ENCODE measurements at places on chromosomes 11 and 22. TPM values are rescaled to one million over a fixed set of nuclear protein-coding genes. Genes with fewer than 3 reads are reported as not detected.

- H3K27ac ChIP-seq, result no peak overlapping the region
- DNase-seq, result no peak
- no peaks in the 10 kb centered on the region for H3K27me3 ChIP-seq
- no peaks in the 10 kb centered on the region for H3K36me3 ChIP-seq
- no peaks in the 10 kb centered on the region for H3K4me1 ChIP-seq
- H3K4me3 ChIP-seq, result no peak overlapping the region
Observed at GRCh38 chr11:132864811-132865576, 667.3 kb downstream of the OPCML start.

- H3K27me3 ChIP-seq, result no peaks in the 10 kb centered on the region
- H3K4me1 ChIP-seq, result no peaks in the 10 kb centered on the region
- no peak overlapping the region for H3K4me3 ChIP-seq
- H3K27ac ChIP-seq, result no peak overlapping the region
Observed at GRCh38 chr11:985406-985805, 51.1 kb downstream of the MUC6 start.

DNA sequence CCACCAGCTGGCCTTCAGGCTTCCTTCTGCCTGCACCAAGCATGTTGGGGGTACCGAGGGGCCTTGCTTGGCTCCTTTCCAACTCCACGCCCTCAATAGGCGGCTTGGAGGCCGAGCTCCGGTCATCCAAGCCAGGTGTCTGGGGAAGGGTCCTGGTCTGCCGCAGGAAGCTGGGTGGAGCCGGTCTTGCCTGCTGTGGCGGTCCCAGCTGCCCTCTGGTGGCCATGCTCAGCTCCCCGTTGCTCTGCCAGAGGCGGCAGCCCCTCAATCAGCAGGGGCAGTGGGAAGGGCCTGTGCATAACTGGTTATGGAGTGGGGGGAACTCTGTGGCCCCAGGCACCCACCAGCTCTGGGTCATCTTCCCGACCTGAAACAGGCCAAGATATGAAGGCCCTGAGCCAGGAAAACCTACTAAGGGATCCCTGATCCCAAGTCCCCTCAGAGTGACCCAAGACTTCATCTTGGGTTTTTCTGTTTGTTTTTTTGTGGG, 3.2 kb downstream of the ARVCF start:
- DNase-seq, result peak; percentile 35
- H3K27ac ChIP-seq, result no peak overlapping the region
- no peaks in the 10 kb centered on the region for H3K36me3 ChIP-seq
- H3K27me3 ChIP-seq, result no peaks in the 10 kb centered on the region

- H3K4me3 ChIP-seq, result no peak overlapping the region
- peak; percentile 33 for DNase-seq
- H3K4me1 ChIP-seq, result no peaks in the 10 kb centered on the region
- H3K27ac ChIP-seq, result no peak overlapping the region
- no peaks in the 10 kb centered on the region for H3K27me3 ChIP-seq
Observed at GRCh38 chr22:35454416-35455054, 54.6 kb downstream of the MCM5 start.

GRCh38 chr11:8330404-8330803, 66.7 kb upstream of the LMO1 start:
- no peak overlapping the region for H3K4me3 ChIP-seq
- no peaks in the 10 kb centered on the region for H3K27me3 ChIP-seq
- no peak for DNase-seq
- H3K27ac ChIP-seq, result no peak overlapping the region
- peaks cover 5% of the 10 kb centered on the region for H3K4me1 ChIP-seq

- H3K36me3 ChIP-seq, result no peaks in the 10 kb centered on the region
- DNase-seq, result peak; percentile 87
- H3K4me3 ChIP-seq, result peak overlapping the region; percentile 67
Observed at GRCh38 chr11:18394928-18395734, 768 bp downstream of the LDHA start.

- H3K27me3 ChIP-seq, result no peaks in the 10 kb centered on the region
- no peak for DNase-seq
- no peak overlapping the region for H3K4me3 ChIP-seq
Observed at GRCh38 chr11:128301756-128302155, 285.6 kb downstream of the ETS1 start.

DNA sequence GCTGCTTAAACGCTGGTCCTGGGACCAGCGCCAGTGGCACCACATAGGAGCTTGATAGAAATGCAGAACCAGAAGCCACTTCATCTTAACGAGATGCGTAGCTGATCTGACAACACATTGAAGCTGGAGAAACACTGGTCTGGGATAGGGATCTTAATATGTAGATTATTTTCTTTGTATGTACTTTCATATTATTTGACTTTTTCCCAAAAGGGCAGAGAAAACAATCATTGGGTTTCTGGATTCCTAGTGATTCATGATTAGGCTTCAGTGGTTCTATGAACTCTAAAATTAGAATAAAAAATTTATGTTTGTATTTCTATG, 12.3 kb downstream of the MPEG1 start:
- no peaks in the 10 kb centered on the region for H3K36me3 ChIP-seq
- H3K27me3 ChIP-seq, result no peaks in the 10 kb centered on the region
- H3K27ac ChIP-seq, result no peak overlapping the region
- no peak overlapping the region for H3K4me3 ChIP-seq

DNA sequence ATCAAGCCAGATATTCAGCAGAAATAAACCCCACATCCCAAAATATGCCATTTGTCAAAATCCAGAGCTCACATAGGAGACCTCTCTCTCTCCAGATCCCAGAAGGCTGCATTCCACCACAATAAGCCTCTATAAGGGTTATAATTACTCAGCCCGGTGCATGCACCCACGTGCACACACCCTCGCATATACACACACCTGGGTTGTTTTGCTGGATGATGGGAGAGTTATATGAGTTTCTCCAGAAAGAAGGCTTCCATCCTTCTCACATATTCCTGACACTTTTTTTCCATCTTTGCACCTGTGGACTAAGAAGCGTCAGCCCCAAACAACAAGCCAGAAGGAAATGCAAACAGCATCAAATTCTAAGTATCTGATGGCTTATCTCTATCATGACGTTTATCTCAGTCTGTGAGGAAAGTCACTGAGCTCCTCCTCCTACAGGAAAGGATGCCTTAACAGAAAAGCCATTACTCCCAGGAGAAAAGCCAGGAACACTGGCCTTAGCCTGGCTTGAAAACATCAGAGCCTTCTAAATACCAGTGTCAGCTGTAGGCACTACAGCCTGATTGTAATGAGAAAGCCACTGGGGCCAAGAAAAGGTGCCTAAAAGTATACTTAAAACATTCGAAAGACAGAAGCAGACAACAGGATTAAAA, 253.2 kb downstream of the LARGE1 start:
- no peaks in the 10 kb centered on the region for H3K36me3 ChIP-seq
- DNase-seq, result no peak
- H3K4me1 ChIP-seq, result peaks cover 18% of the 10 kb centered on the region
- no peak overlapping the region for H3K27ac ChIP-seq
- H3K4me3 ChIP-seq, result no peak overlapping the region
- no peaks in the 10 kb centered on the region for H3K27me3 ChIP-seq

- no peak for DNase-seq
- no peak overlapping the region for H3K27ac ChIP-seq
- H3K27me3 ChIP-seq, result no peaks in the 10 kb centered on the region
- H3K4me3 ChIP-seq, result no peak overlapping the region
- no peaks in the 10 kb centered on the region for H3K36me3 ChIP-seq
- H3K4me1 ChIP-seq, result no peaks in the 10 kb centered on the region
Observed at GRCh38 chr11:74282914-74283371, 28.5 kb downstream of the P4HA3 start.

DNA sequence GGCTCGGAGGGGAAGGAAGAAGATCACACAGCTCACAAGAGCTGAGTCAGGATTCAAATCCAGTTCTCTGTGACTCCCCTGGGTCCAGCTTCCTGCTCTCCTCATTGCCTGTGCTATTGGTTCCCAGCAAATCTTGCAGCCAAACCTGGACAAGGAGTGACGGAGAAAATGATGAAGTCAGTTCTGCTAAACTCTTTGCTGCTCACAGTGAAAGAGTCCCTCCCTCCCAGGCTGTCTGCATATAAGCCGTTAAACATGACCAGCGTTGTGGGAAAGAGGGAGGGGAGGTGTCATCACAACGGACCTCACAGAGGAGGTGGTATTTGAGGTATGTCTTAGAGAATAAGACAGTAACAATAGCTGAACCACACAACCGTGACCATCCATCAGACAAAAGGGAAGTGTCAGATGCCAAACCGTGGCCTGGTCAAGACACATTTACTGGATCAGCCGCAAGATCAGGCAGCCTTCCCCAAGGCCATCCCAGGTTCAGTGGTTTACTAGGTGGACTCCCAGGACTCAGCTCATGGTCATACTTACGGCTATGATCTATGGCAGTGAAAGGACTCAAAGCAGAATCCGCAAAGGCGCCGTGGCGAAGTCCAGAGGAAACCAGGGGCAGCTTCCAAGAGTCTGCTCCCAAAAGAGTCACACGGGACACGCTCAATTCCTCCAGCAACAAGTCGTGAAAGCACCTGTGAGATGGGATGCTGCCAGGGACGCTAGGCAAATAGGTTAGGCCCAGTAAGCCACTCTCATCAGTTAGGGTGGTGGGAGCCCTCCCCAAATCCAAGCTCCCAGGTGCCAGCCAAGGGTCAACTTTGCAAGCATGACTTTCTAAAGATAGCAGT, 2.8 kb upstream of the CYTH4 start:
- DNase-seq, result no peak
- H3K4me3 ChIP-seq, result no peak overlapping the region
- H3K27me3 ChIP-seq, result peaks cover 50% of the 10 kb centered on the region
- H3K27ac ChIP-seq, result no peak overlapping the region
- H3K36me3 ChIP-seq, result no peaks in the 10 kb centered on the region
- H3K4me1 ChIP-seq, result no peaks in the 10 kb centered on the region

DNA sequence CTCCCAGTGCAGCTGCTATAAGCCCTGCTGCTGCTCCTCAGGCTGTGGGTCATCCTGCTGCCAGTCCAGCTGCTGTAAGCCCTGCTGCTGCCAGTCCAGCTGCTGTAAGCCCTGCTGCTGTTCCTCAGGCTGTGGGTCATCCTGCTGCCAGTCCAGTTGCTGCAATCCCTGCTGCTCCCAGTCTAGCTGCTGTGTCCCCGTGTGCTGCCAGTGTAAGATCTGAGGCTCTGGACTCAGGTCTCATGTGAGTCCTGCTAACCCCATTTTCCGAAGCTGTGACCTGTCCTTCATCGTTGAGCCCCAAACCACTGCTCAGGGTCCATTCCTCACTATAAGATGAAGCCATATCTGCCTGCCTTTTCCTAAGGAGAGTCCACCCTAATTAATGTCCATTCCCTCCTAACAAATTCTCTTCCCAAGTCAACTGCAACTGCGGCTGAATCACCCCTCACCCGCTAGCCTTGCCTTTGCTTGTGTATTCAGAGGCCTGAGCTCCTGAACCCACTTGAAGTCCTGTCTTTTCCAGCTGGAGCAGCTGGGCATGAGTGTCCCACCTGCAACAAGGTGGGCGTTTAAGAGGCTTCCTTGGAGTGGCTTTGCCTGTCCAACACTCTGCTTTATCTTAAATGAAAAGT, 626 bp downstream of the KRTAP5-7 start:
- no peak overlapping the region for H3K4me3 ChIP-seq
- DNase-seq, result no peak
- H3K27me3 ChIP-seq, result no peaks in the 10 kb centered on the region
- no peak overlapping the region for H3K27ac ChIP-seq
- H3K36me3 ChIP-seq, result no peaks in the 10 kb centered on the region

DNA sequence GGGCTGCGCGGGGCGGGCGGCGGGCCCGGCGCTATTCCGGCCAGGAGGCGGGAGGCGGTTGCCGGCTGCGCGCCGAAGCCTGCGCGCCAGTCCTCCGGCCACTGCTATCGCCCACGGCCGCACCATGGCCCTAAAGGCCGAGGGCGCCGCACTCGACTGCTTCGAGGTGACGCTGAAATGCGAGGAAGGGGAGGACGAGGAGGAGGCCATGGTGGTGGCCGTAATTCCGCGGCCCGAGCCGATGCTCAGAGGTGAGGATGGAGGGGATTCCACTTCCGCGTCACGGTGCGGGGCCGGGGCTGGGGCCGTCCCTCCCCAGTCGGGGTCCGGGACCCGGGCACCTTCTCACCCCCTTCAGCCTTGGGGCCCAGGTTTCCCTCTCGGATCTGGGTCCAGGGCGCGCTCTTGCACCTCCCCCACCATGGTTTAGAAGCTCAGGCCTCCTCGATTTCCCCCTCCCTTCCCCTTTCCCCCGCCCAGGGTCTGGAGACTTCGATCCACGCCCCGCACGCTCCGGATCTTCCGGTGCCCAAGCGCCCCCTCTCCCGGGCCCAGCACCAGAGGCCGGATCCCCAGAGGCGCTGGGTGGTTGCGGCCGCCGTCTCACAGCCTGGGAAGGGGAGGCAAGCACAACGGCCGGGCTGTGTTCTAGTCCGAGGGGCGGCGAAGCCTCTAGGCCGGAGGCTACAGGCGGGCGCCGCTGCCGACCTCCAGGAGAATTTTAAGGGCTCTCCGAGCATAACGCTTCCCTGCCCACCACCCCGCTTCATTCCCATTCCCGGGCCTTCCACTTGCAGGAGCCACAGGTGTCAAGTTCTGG, 517 bp downstream of the SPINDOC start:
- peak overlapping the region; percentile 75 for H3K27ac ChIP-seq
- no peaks in the 10 kb centered on the region for H3K27me3 ChIP-seq
- peaks cover 9% of the 10 kb centered on the region for H3K4me1 ChIP-seq
- DNase-seq, result peak; percentile 11

- peak overlapping the region; percentile 53 for H3K4me3 ChIP-seq
- H3K4me1 ChIP-seq, result no peaks in the 10 kb centered on the region
- peak; percentile 22 for DNase-seq
- H3K36me3 ChIP-seq, result no peaks in the 10 kb centered on the region
- peak overlapping the region; percentile 57 for H3K27ac ChIP-seq
- H3K27me3 ChIP-seq, result no peaks in the 10 kb centered on the region
Observed at GRCh38 chr22:17199003-17199731, 20.1 kb downstream of the ADA2 start.

Gene KLHL35
- total RNA-seq, result not detected

Gene MLC1
- not detected for total RNA-seq

Gene ARHGAP32
- total RNA-seq, result 17.0 TPM

Gene OR2AG1
- not detected for total RNA-seq

Gene ADAMTS8
- not detected for total RNA-seq

Gene SEC14L6
- total RNA-seq, result not detected

Gene OR8A1
- total RNA-seq, result not detected

Measured in gastrocnemius medialis (tissue), 4 donors.